HEK293T (cell line): ENCODE measurements at places on chromosomes 1 and 21.

GRCh38 chr1:58755468-58755872 lies 28.4 kb downstream of the JUN start:
- no peak for DNase-seq

- DNase-seq, result no peak
Observed at GRCh38 chr1:180946056-180946455, 33.4 kb downstream of the KIAA1614 start.

- DNase-seq, result no peak
Observed at GRCh38 chr1:226048886-226049285, 13.6 kb upstream of the H3-3A start.

GRCh38 chr1:171506525-171507304 lies 21.4 kb downstream of the PRRC2C start:
- DNase-seq, result no peak

- DNase-seq, result no peak
Observed at GRCh38 chr1:77399250-77400086, 117.6 kb downstream of the AK5 start.

- DNase-seq, result no peak
Observed at GRCh38 chr1:241406421-241406820, 49.4 kb upstream of the RGS7 start.

- peak; percentile 96 for DNase-seq
Observed at GRCh38 chr1:159945483-159946241, at the start of gene IGSF9. Gene IGSF9 (minus strand): TSS chr1:159945613. CDS start chr1:159943454, 2,159 bp downstream.

DNA sequence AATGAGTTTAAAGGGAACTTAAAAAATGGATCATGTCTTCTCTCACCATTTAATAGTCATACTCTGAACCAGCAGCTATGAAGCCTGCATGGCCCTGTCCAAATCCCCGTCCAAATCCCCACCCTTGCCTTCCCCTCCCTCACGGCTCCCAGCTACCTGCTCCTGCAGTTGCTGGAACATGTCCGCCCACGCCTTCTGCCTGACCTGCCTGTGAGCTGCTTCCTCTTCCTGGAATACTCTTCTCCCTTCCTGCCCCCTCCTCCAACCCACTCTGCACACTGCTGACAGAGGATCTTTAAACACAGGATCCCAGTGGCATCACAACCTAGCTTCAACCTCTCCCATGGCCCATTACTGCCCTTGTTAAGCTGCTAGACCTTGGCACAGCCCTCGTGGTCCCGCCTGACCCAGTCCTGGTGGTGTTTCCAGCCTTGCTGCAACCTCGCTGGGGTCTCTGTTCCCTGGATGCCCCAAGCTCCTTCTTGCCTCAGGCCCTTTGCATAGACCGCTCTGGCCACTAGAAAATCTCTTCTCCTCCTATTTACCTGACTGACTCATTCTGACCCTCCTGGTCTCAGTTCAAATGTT lies 118.3 kb downstream of the PTPRU start:
- DNase-seq, result no peak

- DNase-seq, result peak; percentile 10
Observed at GRCh38 chr1:50474859-50475809, 51.9 kb upstream of the DMRTA2 start.

DNA sequence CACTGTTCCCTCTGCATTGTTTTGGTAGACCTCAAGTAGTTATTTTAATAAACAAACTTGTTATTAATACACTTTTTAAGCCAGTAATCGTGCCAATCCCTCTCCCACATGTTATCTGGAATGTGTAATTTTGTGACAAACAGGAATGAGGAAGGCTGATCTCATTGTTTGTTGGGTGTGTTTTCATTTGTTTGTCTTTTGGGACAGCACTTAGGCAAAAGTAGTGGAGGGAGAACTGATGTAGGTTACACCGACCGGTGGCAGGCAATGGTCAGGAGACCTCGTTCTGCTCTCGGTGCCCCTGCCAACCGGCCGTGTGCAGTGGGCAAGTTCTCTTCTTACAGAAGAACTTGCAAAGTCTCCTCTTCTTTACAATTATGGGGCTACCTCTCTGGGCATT lies 99.8 kb downstream of the HUNK start:
- no peak for DNase-seq

DNA sequence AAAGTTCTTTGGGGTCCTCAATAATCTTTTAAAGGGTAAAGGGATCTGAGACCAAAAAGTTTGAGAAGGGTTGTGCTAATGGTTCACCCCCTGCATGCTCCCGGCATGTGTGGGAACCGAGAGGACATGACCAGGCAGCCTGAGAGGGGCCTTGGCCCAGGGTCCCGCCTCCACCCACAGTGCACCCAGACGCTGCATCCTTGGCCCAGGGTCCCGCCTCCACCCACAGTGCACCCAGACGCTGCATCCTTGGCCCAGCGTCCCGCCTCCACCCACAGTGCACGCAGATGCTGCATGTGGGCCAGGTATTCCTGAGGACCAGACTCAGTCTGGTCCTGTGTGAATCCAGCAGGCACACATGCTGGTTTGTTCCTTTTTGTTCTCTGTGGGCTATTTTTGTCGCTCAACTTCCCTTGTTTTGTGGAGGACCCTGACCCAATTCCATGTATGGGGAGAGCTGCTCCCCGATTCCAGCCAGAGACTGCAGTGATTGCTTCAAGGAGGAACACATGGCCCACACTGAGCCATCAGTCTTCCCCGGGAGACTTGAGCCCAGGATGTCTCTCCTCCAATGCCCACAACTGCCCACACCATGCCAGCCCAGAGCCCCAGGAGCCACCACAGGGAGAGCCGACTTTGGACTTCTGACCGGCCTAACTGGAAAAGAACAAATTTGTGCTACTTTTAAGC lies 3.5 kb downstream of the NPHP4 start:
- DNase-seq, result no peak

GRCh38 chr1:99456536-99456935 lies 189.4 kb upstream of the PALMD start:
- no peak for DNase-seq

DNA sequence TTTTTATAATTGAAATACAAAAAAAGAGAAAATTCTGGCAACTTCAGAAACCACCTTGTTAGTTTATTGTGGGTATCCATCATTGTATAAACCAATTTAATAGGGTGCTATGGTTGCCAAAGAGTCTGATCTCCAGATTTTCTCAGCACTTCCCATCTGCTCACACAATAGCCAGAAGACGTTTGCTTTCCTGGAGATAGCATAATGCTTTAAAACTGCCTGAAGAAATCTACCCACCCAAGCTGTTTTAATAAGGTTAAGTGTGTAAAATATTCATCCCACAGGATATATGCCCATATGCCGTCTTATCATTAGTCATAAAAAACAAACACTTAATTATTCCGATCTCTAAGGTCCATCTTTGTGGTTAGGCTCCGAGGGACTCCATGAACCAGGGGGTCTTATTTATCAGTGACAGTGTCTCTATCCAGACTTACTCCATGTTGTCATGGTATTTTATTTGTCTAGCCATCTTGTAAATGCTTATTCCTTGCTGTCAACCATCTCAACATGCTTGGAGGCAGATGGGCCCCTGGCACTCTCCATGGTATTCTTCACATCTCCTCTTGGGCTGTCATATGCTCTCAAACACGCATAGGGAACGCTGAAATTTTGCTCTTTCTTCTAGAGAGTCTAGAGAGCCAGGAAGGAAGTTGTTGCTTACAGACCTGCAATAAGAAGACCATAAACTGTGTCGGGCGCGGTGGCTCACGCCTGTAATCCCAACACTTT lies 58.5 kb downstream of the MAP10 start:
- no peak for DNase-seq

DNA sequence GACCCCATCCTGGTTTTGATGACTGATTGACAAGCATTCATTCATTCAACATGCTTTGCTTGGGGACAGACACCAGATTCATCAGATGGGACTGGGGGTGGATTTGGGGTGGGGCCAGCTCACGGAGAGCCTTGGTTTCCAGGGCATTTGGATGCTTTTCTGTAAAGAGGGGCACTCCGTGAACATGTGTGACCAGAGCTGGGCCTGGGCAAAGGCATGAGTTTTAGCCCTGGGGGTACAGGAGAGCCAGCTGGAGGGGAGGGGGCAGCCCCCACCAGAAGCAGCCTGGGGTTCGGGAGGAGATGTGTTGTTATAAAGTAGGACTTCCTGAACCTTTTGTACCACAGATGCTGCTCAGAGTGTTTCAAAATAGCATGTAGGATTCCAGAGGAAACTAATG lies 99.7 kb downstream of the RIPK4 start:
- DNase-seq, result no peak

GRCh38 chr1:87497380-87498203 lies 168.9 kb downstream of the LMO4 start:
- DNase-seq, result no peak

DNA sequence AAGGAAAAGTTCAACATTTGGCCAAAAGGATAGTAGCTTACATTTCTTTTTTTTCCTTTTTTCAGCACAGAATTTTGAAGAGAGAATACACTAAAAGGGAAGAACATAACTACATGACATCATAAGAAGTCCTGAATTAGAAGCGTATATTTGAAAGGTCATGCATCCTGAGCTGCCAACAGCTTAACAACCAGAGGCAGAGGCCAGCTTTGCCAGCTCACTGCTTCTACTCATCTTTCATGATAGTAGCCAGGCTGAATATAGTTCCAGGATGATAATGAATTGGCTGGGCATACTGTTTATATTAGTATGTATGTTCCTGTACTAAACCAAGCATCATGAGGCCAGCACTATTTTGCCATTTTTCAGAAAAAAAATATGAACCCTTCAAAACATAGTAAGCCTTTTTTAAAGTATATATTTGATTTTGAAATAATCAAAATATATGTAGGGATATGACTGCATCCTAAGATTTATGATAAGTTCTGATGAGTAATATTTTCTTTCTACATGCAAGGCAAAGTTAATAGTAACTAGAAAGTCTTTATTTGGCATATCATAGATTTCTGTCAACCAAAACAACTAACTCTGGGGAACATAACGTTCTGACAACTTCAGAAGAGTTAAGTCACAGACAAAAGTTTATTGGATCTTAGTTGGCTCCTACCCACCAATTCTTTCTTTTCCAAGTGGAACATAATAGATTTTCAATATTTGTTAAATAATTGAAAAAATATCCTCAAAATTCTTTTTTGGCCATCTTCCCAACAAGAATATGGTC lies 123.2 kb downstream of the DPYD start:
- DNase-seq, result no peak

- DNase-seq, result no peak
Observed at GRCh38 chr1:80656641-80657040, 1144.1 kb upstream of the ADGRL2 start.

DNA sequence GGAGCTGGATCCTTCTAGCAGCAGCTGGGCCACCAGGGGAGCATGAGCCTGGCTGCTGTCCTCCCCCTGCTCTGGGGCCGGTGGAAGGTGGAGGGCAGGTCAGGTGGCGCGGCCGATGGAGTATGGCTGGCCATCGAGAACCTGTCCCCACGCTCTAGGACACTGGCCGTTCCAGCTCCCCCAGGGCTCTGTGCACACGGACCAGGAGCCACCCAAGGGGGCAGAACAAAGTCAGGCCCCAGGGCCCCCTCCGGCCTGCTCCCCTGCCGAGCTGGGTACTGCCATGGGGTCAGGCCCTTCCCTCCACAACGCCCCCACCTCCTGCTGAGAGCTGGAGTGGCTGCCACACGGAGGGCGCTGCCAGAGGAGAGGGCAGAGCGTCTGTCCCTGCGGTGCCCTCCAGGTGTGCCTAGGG lies 4.5 kb upstream of the PLCH2 start:
- DNase-seq, result no peak
